Tibial nerve (tissue), 4 donors: ENCODE measurements at places on chromosomes 13 and 19. TPM values are rescaled to one million over a fixed set of nuclear protein-coding genes. Genes with fewer than 3 reads are reported as not detected.
A peak's percentile ranks its signal among the peaks of the same experiment; 100 is the strongest.

The ARHGAP45 gene
- 44.5 TPM for total RNA-seq

The HSPH1 gene
- 26.2 TPM for total RNA-seq

The CRLF1 gene
- 39.8 TPM for total RNA-seq

The TCF3 gene
- 299 TPM for total RNA-seq

The KANK2 gene
- total RNA-seq = 553 TPM

The ADPRHL1 gene
- total RNA-seq = 15.5 TPM

The IGFL4 gene
- 1.8 TPM for total RNA-seq

The TMEM150B gene
- 5.5 TPM for total RNA-seq

DNA sequence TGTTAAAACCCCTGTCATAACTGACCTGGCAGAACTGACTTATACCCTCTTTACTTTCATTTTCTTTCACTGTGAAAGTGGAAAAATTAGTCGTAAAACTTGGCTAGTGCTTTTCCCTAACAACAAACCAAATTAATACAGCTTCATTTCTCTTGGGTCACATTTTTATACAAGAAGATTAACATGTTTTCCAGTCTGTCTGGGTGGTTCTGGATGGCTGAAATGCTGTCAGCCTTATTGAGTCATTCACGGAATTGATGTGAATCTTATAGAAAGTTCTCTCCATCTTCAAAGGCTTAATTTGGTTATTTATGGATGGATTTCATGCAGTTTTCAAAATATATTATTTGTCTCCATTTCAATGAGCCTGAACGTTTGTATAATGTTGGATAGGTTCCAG, 440.0 kb downstream of the KCTD12 start:
- no peak overlapping the region for H3K4me3 ChIP-seq
- H3K4me1 ChIP-seq = no peaks in the 10 kb centered on the region
- H3K27me3 ChIP-seq = no peaks in the 10 kb centered on the region
- no peaks in the 10 kb centered on the region for H3K36me3 ChIP-seq
- no peak overlapping the region for H3K27ac ChIP-seq

- H3K36me3 ChIP-seq = no peaks in the 10 kb centered on the region
- DNase-seq = no peak
- no peaks in the 10 kb centered on the region for H3K4me1 ChIP-seq
These were observed 266.3 kb downstream of the KLF5 start for GRCh38 chr13:73324842-73325722.

GRCh38 chr19:10699650-10700335, 1.4 kb upstream of the QTRT1 start:
- no peak overlapping the region for H3K27ac ChIP-seq
- H3K36me3 ChIP-seq = no peaks in the 10 kb centered on the region

DNA sequence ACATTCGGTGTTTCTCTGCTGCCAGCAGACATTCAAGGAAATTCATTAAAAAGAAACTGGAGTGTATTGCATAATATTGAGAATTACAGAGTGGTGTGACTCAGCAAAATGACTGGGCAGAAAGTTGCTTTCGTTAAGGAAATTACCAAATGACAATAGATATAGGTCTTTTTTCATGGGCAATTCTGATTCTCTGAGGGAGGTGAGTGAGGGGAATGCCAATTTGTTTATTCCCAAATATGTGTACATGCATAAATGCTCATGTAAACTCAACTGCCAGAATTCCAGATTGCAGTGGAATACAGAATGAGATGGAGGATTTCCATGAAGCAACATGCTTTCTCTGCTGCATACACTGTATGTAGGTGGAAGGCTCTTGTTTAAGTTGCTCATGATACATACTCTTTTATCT, 1730.1 kb downstream of the SLITRK5 start:
- no peak overlapping the region for H3K27ac ChIP-seq
- no peaks in the 10 kb centered on the region for H3K36me3 ChIP-seq
- DNase-seq = no peak

GRCh38 chr13:51814825-51815650, 11.1 kb upstream of the DHRS12 start:
- no peaks in the 10 kb centered on the region for H3K4me1 ChIP-seq
- H3K4me3 ChIP-seq = peak overlapping the region; percentile 17
- H3K27me3 ChIP-seq = no peaks in the 10 kb centered on the region

DNA sequence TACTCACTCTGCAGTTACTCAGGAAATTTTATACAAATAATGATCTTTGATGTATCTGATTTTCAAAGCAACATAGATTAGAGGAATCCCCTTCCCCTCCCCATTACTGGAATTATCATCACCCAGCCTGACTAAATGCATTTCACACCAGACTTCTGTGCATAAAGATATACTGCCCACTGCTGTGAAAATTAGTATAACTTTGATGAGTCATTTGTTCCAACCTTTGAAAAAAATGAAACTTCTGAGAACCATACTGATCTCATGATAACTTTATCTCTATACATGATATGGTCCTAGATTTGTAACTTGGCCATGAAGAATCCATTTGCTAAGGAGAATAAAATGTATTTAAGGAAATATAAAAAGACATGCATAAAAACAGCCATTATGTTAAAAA, 63.9 kb downstream of the GPC6 start:
- no peaks in the 10 kb centered on the region for H3K4me1 ChIP-seq
- H3K27me3 ChIP-seq = no peaks in the 10 kb centered on the region
- H3K36me3 ChIP-seq = no peaks in the 10 kb centered on the region
- no peak overlapping the region for H3K27ac ChIP-seq
- no peak for DNase-seq
- no peak overlapping the region for H3K4me3 ChIP-seq

- H3K4me1 ChIP-seq = no peaks in the 10 kb centered on the region
- no peaks in the 10 kb centered on the region for H3K27me3 ChIP-seq
- DNase-seq = no peak
- H3K36me3 ChIP-seq = no peaks in the 10 kb centered on the region
- no peak overlapping the region for H3K4me3 ChIP-seq
These were observed 900.3 kb upstream of the MIR17HG start for GRCh38 chr13:90447034-90447733.

DNA sequence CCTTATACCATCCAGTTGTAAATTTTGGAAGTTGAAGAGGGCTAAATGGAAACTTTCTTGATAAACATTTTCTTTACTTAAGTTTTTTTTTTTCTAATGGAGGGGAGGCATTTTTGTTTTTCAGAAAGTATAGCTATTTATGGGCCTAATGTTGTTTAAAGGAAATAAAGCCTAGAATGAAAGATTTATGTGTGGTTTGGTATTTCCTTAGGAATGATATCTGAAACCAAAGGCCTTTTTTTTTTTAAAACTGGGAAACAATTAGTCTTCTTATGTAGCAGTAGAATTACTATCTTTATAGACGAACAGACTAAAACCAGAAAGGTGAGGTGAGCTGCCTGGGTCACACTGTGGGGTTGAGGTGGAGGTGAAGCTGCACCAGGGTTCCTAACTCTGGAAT, 80.1 kb downstream of the ESD start:
- H3K27ac ChIP-seq = no peak overlapping the region
- no peak overlapping the region for H3K4me3 ChIP-seq
- DNase-seq = no peak

DNA sequence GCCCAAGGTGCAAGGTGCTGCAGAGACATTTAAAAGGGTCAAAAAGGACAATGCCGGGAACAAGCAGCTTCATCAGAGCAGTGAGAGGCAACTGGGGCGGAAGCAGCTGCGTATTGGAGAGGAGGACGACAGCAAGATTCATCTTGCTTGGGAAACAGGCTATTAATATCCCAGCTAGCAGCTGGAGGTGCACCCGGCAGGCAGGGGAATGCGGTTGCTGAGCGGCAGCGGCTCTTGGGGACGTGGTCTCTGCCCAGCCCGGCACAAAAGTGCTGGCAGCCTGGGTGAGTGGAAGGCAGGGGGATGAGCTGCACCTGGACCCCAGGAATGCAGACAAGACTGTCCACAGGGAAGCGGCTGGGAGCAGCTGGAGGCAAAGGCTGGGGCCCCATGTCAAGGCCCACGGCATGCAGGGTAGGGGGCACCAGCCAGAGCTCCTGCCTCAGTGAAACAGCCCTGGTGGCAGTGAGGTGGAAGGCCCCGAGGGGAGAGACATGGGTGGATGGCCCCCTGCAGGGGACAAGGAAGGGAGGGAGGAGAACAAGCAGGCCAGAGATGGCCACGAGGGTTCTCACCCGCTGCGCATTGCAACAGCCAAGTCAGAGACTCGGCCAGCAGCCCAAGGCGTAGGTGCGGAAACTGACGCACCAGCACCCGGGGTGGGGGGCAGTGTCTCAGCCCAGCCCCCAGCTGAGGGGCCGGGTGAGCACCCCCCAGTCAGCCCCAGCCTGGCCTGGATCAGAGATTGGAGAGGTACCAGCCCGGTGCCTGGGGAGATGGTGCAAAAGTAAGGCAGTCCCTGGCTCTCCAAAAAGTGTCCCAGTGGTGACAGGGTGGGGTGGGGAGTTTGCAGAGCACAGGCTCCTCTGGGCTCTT, 34.4 kb downstream of the PEPD start:
- H3K27ac ChIP-seq = no peak overlapping the region
- no peaks in the 10 kb centered on the region for H3K4me1 ChIP-seq
- no peaks in the 10 kb centered on the region for H3K36me3 ChIP-seq
- H3K27me3 ChIP-seq = no peaks in the 10 kb centered on the region

DNA sequence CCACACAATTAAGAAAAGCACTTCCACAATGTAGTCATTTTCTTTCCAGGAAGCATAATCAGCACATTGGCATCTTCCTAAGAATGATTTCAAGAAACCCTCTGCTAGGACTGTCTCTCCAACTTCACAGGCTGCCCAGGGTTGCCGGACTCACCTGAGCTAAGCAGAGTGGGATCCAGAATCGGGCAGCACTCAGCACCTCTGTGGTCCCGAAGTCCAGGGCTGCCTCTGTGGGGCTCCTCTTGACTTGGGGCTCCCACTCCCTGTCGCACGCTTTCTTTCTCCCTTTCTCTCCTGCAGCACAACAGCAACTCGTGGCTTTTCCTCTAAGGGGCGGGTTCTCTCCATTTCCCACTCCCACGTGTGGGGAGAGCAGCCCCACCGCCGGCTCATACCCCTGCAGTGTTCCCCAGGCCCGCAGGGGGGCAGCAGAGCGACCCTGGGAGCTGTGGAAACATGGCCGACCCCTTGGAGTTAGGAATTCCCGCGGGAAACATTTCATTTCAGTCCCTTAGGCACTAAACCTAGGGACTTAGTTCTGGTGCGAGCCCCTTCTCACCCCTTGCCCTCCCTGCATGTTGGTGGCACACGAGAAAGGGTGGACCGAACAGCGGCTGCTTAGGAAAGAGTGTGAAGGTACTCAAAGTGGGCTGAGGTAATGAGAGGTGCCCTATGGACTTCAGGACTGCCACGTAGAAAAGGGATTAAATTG, at the start of gene TMEM272:
TMEM272 (minus strand) TSS at position 316 of the 712 bp plus-strand sequence. CDS start 6,647 bp downstream, outside the sequence.
- H3K27me3 ChIP-seq = no peaks in the 10 kb centered on the region
- H3K4me1 ChIP-seq = no peaks in the 10 kb centered on the region
- H3K36me3 ChIP-seq = no peaks in the 10 kb centered on the region

- H3K27me3 ChIP-seq = no peaks in the 10 kb centered on the region
- H3K27ac ChIP-seq = no peak overlapping the region
- H3K36me3 ChIP-seq = peaks cover 13% of the 10 kb centered on the region
These were observed 27.9 kb downstream of the PLEKHJ1 start for GRCh38 chr19:2207991-2208860.

DNA sequence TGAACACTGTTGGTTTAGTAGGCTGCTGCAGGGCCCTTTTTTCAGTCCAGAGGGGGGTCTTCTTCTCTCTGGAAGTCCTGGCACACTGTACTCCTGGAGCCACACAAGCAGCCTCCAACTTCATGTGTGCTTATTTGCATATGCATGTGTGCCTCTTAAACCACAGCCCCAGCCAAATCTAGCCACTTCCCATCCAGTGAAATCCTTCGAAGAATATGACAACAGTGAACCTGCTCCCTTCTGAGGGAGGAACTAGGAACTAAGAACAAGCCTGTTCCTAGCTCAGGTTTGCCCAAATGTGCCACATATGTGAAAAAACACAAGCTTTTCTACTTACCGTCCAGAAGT, 348.5 kb downstream of the FOXO1 start:
- H3K4me3 ChIP-seq = no peak overlapping the region
- DNase-seq = no peak
- no peaks in the 10 kb centered on the region for H3K27me3 ChIP-seq
- no peaks in the 10 kb centered on the region for H3K36me3 ChIP-seq
- H3K27ac ChIP-seq = no peak overlapping the region

GRCh38 chr13:48264058-48264457, 31.1 kb downstream of the ITM2B start:
- H3K36me3 ChIP-seq = peaks cover 18% of the 10 kb centered on the region
- H3K4me3 ChIP-seq = no peak overlapping the region
- no peaks in the 10 kb centered on the region for H3K27me3 ChIP-seq
